ENCODE measurements at places on chromosomes 16 and 17.
A peak's percentile ranks its signal among the peaks of the same experiment; 100 is the strongest.

- peak; percentile 7 for DNase-seq
These were observed 70.8 kb downstream of the ABR start for GRCh38 chr17:1108765-1109605.

GRCh38 chr16:74736531-74737157 is 36.0 kb upstream of the MLKL start:
- DNase-seq = no peak

DNA sequence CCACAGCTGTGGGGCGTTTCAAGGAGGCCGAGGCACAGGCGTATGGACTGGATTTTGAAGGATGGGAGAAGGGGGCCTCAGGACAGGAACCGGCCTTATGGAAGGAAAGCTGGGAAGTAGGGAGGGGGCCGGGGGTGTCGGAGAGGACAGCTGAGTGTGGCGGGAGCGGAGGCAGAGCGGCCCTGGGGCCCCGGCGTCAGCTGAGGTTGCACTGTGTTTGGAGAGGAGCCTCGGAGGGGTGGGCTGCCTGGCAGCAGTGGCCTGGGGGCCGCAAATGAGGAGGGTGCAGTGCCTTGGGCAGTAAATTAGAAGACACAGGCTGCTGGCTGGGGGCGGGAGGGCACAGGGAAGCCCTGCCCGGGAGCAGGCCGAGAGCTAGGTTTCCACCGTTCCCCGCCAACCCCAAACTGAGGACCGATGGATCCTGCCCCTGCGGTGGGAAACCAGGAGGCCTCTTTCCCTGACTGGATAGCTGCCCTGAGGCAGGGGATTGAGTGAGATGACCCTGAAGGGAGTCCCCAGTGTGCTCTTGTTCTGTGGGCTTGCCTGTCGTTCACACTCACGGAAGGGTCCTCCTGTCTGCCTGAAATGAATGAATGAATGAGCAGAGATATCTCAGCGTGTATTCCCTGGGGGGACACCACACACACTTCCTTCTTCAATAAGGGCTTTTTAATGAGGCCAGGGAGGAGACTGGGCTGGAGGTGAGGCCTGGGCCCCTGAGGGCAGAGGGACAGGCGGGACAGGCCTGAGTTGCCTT is 18.4 kb downstream of the FOXJ1 start:
- no peak for DNase-seq

GRCh38 chr17:72340836-72341235 is 220.0 kb downstream of the SOX9 start:
- DNase-seq = no peak

DNA sequence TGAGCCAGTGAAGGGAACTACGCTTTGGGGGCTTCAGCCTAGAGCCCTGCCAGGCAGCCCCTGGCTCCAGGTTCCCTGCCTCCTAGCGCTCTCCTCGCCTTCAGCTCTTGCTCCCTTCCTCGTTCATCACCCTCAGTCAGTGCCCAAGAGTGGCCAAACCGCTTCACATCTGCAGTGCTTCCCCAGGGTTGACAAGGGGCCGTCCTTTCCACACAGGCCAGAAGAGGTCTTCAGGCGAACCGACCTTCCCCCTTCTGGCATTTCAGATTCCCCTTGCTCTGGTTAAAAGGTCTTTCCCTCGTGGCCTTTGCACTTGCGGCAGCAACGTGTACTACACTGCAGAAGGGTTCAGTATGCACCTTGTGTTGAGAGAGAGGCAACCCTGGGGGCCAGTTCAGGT is 4.1 kb downstream of the RASD1 start:
- no peak for DNase-seq

DNA sequence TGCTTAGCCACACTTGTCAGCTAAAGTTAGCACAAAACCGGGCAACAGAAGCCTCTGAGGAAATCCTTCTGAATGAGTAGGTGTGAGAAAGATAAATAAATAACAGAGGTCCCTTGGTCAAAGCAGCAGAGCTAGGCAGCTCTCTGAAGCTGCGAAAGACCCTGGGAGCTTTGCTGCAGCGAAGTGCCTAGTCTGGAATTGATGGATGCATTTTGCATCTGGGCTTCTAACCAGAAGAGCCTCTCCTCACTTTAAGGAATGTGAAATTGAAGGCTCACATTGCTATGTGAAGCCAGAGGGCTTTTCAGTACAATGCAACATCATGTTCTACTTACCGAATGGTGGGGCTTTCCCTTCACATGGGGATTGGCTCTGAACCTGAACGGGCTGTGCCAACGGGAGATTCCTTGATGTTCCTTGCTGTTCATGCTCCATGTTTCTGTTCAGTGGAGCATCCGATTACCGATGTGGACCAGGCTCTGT is 274.6 kb downstream of the HS3ST3B1 start:
- DNase-seq = no peak

DNA sequence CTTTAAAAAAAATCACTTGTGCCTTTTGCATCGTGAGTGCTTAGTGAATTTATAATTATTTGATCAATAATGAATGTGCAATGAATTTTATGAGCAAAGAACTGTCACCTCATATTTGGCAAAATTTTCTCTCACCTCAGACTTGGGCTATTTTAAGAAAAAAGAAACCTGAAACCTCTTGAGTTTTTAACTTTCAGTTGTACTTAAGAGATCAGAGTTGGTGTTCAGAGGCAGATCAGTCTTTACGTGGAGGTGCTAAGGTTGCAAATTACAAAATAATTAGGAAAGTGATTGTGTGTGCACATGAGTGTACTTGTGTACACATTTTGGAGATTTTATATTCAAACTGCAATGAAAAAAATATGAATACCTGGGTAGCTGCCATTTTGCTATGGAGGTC is 218.7 kb upstream of the RBFOX1 start:
- DNase-seq = no peak

- DNase-seq = no peak
These were observed 3.1 kb downstream of the PLCG2 start for GRCh38 chr16:81782236-81782635.

DNA sequence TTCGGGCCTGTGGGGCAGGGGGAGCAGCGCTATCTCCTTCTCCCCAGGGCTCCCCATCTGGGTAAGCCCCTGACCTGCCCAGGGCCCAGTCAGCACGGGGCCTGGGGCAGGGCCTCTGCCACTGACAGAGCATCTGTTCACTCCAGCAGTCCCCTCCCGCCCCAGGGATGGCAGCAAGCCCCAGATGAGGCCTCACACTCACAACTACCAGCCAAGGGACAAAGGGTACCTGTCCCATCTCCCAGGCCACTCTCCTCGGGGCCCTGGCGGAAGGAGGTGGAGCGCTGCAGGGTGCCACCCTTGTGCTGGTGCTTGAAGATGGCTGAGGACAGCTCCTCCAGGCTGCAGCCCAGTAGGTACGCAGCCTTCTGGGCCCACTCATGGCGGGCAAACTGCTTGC is 64.8 kb downstream of the MYO18A start:
- no peak for DNase-seq

DNA sequence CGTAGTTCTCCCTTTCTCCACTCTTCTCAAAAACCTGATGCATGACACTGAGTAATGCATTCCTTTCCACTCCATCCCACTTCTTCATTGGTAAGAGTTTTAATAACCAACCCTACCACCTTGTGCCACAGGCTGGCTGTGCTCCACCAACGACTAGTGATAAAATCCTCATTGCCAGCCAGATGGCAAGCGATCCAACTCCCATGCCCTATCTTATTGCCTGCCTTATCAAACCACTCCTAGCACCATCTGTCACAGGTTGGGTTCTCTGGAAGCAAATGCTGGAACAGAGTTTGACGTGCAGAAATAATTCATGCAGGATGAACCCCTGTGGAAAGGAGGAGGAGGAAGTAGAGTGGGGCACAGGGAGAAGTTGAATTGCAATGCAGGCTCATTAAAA is 99.5 kb downstream of the CHD9NB start:
- no peak for DNase-seq

DNA sequence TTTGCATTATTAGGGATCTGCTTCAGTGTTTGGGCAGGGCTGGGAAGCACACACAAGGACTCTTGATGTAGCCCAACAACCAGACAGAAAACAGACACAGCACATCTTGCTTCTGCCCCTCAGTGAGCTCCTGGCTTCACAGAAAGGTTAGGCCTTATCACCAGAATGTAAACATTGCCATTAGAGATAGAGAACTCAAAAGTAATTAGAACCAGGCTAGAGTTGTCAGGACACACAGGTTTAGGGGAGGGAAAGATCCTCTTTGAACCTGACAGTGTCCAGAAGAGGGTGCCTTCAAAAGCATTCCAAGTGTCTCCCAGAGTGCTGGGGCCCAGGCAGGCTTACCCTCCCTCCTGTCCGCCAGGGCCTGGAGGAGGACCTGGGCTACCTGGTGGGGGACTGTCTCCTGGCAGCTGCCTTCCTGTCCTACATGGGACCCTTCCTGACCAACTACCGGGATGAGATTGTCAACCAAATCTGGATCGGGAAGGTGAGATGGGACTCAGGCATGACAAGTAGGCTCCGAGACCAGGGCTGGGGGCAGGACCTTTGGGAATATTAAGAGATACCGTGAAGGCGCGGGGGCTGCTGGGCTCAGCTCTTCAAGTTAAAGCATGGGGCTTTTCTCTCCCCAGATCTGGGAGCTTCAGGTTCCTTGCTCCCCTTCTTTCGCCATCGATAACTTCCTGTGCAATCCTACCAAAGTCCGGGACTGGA is 16.9 kb upstream of the KDM6B start:
- DNase-seq = no peak

DNA sequence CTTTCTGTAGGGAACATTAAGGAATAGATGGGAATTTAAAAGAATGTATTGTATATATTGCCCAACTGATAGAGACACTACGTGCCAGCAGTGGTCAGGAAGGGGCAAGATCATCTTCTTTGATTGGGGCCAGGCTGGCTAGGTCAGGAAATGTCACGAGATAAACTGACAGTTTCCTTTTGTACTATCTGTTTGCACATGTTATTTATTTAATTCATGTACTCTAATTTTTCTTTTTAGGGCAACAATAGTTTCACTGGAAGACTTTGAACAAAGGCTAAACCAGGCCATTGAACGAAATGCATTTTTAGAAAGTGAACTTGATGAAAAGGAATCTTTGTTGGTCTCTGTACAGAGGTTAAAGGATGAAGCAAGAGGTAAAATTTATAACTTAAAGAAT is 12.6 kb downstream of the NDEL1 start:
- DNase-seq = no peak

DNA sequence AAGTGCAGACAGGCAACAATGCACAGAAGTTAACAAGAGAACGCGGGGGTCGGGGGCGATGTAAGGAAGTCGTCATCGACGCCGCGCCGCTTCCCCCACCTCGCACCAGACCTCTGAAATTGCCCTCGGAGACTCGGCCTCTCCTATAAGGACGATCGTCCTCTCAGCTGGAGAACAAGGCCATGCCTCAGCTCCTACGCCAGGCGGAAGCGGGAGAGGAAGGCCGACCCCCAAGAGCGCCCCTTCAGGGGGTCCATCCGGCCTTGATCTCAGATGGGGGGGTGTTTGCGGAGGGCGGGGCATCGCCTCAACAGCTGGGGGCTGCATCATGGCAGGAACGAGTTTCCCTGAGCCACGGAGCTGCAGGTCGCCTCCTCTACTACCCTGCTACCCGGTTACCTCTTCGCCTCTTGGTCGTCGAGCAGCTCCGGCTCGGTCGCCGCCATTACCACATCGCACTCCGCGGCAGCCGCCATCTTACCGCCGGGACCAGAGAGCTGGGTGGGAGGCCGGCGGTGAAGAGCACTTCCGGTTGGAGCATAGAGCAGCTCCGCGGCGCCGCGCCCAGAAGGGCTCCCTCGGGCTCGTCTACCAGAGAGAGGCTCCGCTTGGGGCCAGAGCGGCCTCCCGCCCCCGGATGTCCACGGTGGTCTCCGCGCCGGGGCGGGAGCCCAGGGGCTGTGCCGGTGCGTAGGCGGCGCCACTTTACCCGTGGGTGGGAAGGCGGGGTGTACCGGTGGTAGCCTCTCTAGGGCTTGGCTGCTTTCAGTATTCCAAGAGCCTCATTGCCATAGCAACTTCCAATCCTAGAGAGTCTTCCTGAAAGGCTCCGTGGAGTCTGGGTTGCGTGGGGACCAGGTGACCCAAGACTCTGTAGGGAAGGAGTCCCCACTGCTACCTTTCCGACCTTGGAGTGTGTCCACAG is at the start of gene DNAJC7:
Gene DNAJC7 (minus strand): TSS at position 499 of the 925 bp plus-strand sequence. CDS start 23 bp downstream, at position 476.
- DNase-seq = peak; percentile 95

- DNase-seq = no peak
These were observed 29.6 kb downstream of the TNRC6A start for GRCh38 chr16:24759006-24759405.

- no peak for DNase-seq
These were observed 69.0 kb downstream of the OR1D5 start for GRCh38 chr17:2994441-2994840.

- no peak for DNase-seq
These were observed 73.2 kb upstream of the CIBAR2 start for GRCh38 chr16:85185303-85186100.

DNA sequence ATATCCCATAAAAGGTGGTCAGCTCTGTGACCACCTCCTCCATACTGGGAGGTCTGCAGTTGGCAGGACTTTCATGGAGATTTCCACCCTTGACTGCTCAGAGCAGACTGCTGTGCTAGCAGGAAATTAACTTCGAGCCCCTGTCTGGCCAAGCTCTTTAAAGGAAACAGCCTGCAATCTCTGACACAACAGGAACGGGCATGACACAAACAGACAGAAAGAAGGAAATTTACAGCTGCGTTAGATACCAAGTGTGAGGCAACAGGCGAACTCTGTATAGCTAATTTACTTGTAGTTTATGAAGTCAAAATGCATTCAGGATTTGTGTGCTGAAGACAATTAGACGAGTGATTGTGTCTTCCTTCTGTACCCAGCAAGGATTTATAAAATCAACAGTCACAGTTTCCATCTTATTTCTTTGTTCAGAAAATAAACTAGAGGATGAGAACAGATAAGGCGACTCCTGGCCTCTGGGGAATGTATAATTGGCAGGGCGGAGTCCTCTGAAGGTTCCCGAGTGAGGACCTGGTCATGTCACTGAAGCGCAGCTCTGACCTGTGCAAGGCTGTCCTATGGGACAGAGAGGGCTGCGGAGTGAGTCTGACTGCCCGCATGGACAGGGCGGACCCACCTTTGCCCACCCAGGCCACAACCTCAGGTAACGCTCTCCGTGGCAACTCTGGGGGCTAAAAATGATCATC is 16.1 kb downstream of the WIPI1 start:
- peak; percentile 77 for DNase-seq

DNA sequence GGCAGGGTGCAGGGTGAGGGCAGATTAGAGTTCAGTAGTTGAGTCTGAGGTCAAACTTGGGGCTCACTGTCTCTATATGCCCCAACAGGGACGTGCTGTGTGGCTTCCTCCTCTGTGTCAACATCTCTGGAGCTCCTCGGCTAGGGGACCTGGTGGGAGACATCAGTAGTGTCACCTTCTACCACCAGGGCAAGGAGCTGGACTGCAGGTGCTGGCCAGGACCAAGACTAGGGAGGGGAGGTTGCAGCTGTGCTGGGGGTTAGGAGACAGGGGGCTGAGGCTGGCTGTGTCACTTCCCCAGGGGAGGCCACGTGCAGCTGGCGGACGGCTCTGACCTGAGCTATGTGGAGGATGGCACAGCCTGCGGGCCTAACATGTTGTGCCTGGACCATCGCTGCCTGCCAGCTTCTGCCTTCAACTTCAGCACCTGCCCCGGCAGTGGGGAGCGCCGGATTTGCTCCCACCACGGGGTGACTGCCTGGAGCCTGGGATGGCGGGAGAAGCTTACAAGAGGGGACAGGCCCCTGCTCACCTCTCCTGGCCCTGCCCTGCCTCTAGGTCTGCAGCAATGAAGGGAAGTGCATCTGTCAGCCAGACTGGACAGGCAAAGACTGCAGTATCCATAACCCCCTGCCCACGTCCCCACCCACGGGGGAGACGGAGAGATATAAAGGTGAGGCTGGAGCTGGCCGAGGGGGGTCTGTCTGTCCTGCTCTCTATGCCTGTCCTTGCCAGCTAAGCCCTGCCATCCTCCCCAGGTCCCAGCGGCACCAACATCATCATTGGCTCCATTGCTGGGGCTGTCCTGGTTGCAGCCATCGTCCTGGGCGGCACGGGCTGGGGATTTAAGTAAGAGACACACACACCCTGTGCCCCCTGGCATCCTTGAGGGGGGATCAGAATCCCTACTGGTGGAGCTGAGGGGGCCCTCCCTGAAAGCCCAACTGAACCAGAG is 18.9 kb downstream of the ADAM11 start:
- no peak for DNase-seq
